Left ventricle myocardium superior (tissue), 1 donor: ENCODE measurements at places on chromosomes 4 and X. TPM values are rescaled to one million over a fixed set of nuclear protein-coding genes. Genes with fewer than 3 reads are reported as not detected.

Gene NDST4
- not detected for total RNA-seq

Gene UPF3B
- 3.7 TPM for total RNA-seq

Gene JADE3
- total RNA-seq = 9.5 TPM

Gene RAI2
- total RNA-seq = 22.3 TPM

Gene SH2D1A
- total RNA-seq = 0.10 TPM

Gene SLC7A11
- 0.20 TPM for total RNA-seq

Gene TSPAN5
- 3.7 TPM for total RNA-seq

Gene PPP4R3C
- total RNA-seq = not detected

Gene PPEF1
- 0.25 TPM for total RNA-seq

Gene ARHGAP24
- 13.3 TPM for total RNA-seq

Gene C4orf51
- not detected for total RNA-seq

Gene SCLT1
- 7.7 TPM for total RNA-seq

Gene CLGN
- total RNA-seq = 91.1 TPM

Gene QDPR
- total RNA-seq = 53.6 TPM

Gene SHOX
- not detected for total RNA-seq

Gene HMX1
- not detected for total RNA-seq

Gene IDUA
- total RNA-seq = 8.7 TPM

Gene RTL9
- 0.40 TPM for total RNA-seq

Gene PTCHD1
- 0.02 TPM for total RNA-seq

Gene NHSL2
- 3.7 TPM for total RNA-seq
